ENCODE measurements at places on chromosomes 1 and 21.

DNA sequence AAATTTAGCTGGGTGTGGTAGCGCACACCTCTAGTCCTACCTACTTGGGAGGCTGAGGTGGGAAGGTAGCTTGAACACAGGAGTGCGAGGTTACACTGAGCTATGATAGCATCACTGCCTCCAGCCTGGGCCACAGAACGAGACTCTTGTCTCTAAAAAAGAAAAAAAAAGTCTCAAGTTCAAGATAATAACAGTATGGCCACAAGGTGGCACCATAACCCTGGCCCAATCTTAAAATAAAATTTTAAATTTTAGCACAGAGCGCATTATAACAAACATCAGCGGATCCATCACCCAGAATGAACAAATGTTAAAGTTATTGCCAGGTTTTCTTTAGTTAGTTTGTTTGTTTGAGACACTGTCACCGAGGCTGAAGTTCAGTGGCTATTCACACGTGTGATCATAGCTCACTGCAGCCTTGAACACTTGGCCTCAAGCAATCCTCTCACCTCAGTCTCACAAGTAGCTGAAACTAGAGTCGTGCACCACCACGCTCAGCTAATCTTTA, 2.9 kb upstream of the HTR6 start:
- peak; percentile 62 for DNase-seq

DNA sequence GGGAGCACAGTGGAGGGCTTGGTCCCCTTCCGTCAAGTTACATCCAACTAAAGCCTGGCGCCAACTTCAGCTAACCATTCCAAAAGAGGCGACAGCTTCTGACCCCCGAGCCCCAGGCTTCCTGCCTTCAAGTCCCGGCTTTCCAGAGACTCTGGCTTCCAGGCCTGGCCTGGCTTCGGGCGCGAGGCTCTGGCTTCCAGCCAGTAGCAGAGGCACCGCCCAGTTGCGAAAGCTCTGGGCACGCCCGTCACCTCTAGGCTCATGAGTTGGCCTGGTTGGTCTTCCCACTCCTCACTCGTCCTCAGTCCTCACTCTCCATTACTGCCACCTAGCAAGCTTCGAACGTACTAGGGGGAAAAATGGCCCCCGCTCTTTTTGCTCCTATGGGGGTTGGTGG, 30.0 kb upstream of the C1orf185 start:
- DNase-seq: no peak

DNA sequence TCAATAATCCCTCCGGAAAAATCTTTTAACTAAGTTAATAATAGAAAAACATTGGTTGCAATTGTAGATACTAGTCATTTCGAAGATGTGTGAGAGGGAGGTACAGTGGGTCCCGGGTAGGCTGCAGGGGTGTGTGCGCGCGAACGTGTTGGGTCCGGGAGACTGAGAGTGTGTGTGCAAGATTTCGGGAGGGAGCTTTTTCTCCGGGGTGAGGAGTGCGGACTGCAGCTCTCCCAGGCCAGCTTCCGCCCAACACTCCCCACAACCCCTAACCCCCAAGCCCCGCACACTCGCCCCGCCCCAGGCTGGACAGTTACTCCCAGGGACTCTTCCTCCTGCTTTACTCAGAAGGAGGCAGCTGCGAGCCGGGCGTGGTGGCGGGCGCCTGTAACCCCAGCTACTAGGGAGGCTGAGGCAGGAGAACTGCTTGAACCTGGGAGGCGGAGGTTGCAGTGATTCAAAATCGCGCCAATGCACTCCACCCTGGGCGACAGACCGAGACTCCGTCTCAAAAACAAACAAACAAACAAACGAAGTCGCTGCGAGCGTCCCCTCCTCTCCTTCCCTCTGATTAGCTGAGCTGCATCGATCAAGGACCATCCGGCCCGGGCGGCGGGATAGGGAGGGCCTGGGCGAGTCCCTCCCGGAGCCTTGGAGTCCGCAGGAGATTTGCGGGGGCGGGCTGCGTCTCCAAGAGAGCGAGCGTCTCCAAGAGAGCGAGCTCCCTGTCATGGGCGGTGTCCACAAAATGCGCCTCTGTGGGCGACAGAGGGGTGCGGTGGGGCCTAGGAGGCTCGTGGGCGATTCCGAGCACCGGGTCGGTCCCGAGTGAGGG, 28.3 kb upstream of the PPM1J start:
- no peak for DNase-seq

DNA sequence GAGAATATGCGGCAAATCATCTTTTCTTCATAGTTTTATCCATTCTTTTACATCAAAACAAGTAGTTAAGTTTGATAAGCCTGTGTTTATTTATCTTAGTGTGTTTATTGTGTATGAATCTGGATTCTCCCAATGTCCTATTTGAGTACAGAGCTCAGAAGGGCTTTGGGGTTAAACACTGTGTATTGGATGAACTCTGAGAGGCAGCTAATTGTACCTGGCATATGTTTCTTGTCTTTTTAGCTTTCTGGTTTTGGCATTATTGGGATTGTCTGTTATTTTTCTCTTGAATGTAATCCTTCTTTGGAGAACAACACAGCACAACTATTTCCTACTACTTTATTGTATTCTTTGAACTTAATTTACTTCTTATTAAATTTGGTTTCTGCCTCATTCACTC, 906.9 kb downstream of the ADGRL2 start:
- DNase-seq: no peak

DNA sequence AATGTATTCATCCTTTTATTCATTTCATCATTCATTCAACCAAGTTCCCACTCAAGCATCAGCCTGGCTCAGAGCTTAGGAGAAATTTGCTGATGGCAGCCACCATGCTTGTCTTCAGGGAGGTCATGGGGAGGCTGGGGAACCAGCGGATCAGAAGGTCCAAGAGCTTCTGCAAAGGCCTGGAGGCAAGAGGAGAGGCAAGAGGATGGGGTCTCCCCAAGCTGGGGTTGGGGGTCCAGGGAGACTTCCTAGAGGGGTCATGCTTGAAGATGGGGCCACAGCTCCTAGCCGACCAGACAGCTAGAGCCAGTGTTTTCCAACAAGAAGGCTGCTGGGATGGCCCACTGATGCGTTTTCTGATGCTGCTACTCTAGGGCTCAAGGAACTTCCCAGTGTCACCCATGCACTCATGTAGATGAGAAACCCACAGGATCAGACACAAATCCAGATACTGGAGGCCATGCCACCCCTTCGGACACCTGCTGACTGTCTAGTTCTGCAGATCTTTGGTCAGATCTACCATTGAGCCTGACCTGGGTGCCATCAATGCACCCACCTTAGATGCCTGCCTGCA, 315.2 kb downstream of the AJAP1 start:
- DNase-seq: no peak

- DNase-seq: no peak
Observed at GRCh38 chr21:45304945-45305344, 17.2 kb upstream of the POFUT2 start.

DNA sequence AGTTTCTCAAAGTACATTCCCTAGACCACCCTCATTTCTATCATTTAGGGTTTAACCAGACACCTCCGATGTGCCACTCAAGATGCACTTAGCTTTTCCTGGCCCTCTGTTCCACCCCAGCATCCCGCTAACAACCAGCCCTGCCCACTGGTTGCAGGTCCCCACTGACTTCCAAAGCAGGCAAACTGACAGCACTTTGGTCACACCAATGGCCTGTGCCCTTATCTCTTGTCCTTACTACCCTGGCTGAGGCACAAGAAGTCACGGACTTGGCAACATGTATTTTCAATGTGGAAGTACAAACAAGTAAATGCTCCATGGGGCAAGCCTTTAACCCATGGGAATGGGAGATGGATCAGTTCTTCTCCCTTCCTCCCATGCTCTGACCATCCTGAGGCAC, 357.1 kb downstream of the OMA1 start:
- no peak for DNase-seq

GRCh38 chr1:221230605-221231004, 351.4 kb downstream of the HLX start:
- no peak for DNase-seq

- DNase-seq: peak; percentile 44
Observed at GRCh38 chr1:2585318-2586092, 1.1 kb upstream of the PRXL2B start.

- no peak for DNase-seq
Observed at GRCh38 chr1:226061068-226061840, 1.3 kb upstream of the H3-3A start.
